Glomerular endothelial cell (primary cell): ENCODE measurements at places on chromosomes 5 and 9. TPM values are rescaled to one million over a fixed set of nuclear protein-coding genes. Genes with fewer than 3 reads are reported as not detected.

Gene DDX4
- total RNA-seq = not detected in 2 replicates

Gene PARP8
- 2.0 and 4.5 TPM in 2 replicates for total RNA-seq

- no peak for DNase-seq
Observed at GRCh38 chr5:113575074-113575473, 61.6 kb downstream of the YTHDC2 start.

DNA sequence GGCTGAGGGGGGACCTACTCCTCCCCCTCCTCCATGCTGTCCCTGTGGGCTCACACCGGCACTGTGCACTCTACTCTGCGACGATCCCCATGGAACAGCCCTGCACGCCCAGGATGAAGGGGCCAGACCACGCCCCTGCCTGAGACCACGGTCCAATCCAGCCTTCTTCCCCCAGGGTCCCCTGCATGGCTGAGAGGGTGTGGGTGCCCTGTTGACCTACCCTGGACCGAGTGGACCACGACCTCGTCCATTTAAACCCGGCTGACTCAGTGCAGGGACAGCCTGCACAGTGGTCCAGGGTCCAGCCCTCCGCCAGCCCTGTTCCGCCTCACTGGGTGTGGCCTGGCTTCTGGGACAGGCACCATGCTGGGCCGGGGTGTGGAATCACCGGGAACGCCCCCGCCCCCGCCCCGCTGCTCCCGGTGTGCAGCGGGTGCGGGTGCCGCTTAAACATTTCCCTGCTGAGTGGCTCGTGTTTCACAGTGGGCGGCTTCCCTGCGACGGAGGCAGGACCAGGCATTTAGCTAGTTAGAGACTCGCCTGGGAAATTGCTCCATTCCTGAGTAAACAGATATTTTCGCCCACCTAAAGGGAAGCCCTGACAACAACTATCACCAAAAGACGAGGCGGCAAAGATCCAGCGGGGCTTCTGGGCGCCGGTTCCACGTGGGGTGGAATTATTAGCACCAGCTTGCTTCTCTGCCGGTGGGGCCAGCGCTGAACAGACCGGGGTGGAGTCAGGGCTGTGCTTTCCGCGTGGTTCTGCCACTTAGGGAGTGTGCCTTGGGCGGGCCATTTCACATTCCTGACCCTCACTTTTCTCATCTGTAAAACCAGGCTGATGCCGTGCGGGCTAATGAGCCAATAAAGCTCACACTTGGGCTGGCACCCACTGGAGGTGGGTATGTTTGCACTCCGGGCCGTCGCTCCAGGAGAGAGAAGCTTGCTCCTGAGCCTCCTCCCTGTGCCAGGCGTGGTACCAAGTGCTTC is 22.6 kb downstream of the DBH start:
- no peak for DNase-seq

- DNase-seq = no peak
Observed at GRCh38 chr5:179430193-179431175, 85.2 kb upstream of the ADAMTS2 start.

Gene CD72
- total RNA-seq = 1.3 TPM in 1 of 2 replicates, not detected in the other

GRCh38 chr5:52504584-52505240 is 283.0 kb upstream of the ITGA1 start:
- no peak for DNase-seq

Gene HEMGN
- not detected in 2 replicates for total RNA-seq

DNA sequence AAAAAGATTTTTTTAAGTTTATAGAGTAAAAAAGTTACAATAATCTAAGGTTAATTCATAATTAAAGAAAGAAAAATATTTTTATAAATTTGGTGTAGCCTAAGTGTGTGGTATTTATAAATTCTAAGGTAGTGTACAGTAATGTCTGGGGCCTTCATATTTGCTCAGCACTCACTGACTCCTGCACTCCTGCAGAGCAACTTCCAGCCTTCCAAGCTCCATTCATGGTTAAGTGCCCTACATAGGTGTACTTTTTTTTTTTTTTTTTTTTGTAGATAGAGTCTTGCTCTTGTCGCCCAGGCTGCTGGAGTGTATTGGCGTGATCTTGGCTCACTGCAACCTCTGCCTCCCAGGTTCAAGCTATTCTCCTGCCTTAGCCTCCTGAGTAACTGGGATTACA is 10.1 kb downstream of the ACOT12 start:
- no peak for DNase-seq

Gene SAXO1
- not detected in 2 replicates for total RNA-seq

Gene IFNA13
- total RNA-seq = not detected in 2 replicates

Gene FBLL1
- 0.39 and 1.8 TPM in 2 replicates for total RNA-seq

DNA sequence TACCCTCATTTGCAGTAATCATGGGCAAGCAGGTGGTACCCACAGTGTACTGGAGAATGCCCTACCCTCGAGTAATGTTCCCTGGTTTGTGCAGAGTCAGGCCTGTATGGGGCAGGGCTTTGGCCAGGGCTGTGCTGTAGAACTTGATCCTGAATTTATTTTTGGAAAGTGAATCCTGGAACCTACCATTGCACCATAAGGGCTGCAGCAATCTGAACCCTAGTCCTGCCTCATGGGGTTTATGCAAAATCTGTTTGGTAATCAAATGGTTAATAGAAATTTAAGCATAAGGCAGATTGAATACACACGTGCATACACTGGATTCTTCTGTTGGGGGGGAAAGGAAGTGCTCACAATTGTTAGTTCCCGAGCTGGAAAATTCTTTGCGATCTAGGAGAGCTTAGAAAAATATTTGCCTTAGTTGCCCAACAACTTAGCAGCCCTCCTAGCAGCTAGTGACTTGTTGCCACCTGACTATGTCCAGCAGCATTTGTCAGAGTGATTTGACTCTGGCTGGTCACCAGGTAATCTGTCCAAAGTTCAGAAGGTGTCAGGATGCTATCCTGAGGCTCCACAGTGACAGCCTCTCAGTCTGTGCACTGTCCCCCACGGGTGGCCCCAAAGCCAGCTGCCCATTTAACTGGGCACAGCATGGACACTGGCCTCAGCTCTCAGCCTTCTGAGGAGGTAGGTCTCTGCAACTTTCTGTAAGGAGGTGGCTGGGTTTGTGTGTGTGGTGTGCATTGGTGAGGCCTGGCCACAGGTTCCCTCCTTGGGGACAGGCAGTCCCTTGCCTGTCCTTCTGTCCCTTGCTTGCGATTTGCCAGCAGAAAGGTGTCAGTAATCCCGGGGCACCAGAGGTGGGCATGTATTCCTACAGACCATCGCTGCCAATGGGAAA is 8.3 kb downstream of the MVB12B start:
- DNase-seq = peak; percentile 61

GRCh38 chr5:83394190-83394589 is 77.4 kb upstream of the VCAN start:
- DNase-seq = no peak

- DNase-seq = no peak
Observed at GRCh38 chr9:88685966-88686365, 151.0 kb downstream of the NXNL2 start.

- no peak for DNase-seq
Observed at GRCh38 chr5:63959177-63959982, 2.9 kb downstream of the HTR1A start.

DNA sequence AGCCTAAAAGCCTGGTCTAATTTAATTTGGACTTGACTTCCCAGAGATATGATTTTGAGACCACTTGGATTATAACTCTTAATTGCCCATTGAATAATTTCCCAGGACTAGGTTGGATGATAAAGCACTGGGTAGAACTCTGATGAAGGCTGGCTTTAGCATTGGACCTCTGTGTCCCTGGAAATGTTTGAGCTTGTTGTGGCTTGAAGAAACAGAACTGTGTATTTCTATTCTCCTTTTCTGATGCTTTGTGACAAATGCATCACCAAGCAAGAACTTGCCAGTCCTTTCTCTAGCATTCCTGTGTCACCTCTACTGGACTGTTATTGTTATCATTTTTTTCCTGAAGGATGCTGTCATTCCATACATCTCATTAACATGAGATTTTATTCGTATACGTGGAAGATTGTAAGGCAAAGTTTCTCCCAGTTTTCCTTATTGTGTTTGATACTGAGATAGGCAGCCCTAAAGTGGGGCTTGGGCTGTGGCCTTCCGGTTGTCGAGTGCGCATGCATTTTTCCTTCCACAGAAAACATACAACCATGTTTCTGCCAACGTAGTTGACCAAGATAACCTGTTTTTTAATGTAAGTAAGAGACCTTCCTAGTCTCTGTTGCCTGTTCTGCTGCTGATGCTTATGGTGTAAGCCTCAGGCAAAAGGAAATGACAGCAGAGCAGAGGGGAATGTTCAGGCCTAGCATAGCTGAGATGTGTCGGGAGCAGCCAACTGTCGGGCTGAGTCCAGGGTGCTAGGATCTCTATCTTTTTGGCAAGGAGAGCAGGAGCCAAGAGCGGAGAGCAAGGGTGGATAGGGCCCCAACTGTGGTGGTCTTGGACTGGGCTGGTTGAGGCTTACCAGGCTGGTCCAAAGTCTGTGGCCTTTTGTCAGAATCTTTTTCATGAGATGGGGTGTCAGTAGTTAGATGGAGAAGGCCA is 2.3 kb downstream of the NTRK2 start:
- no peak for DNase-seq
